ENCODE measurements at places on chromosomes 1 and 21. TPM values are rescaled to one million over a fixed set of nuclear protein-coding genes. Genes with fewer than 3 reads are reported as not detected.

ARTN gene
- not detected for total RNA-seq

TMOD4 gene
- total RNA-seq: not detected

SH3BGR gene
- total RNA-seq: 3.6 TPM

AKNAD1 gene
- not detected for total RNA-seq

MED8 gene
- 50.2 TPM for total RNA-seq

RXFP4 gene
- total RNA-seq: not detected

PGBD5 gene
- total RNA-seq: under 0.01 TPM

PYCR2 gene
- total RNA-seq: 46.5 TPM

KLHDC9 gene
- total RNA-seq: 7.6 TPM

PRPF38B gene
- 11.0 TPM for total RNA-seq

PLPPR5 gene
- not detected for total RNA-seq

CD5L gene
- total RNA-seq: not detected

HLCS gene
- total RNA-seq: 16.8 TPM

C4BPA gene
- under 0.01 TPM for total RNA-seq

HSPA6 gene
- total RNA-seq: not detected

XCL2 gene
- total RNA-seq: not detected

ZNF648 gene
- not detected for total RNA-seq

ANXA9 gene
- not detected for total RNA-seq

CCDC185 gene
- not detected for total RNA-seq

ADAM30 gene
- not detected for total RNA-seq

RNU1-1 gene
- total RNA-seq: not detected

PRRX1 gene
- total RNA-seq: 46.5 TPM

GPX7 gene
- total RNA-seq: 22.0 TPM

MX2 gene
- total RNA-seq: 7.0 TPM

RIIAD1 gene
- total RNA-seq: not detected

ACTL8 gene
- total RNA-seq: not detected
